ENCODE measurements at places on chromosomes 2 and 18.

- DNase-seq = no peak
Observed at GRCh38 chr2:145066151-145066661, 546.3 kb upstream of the ZEB2 start.

DNA sequence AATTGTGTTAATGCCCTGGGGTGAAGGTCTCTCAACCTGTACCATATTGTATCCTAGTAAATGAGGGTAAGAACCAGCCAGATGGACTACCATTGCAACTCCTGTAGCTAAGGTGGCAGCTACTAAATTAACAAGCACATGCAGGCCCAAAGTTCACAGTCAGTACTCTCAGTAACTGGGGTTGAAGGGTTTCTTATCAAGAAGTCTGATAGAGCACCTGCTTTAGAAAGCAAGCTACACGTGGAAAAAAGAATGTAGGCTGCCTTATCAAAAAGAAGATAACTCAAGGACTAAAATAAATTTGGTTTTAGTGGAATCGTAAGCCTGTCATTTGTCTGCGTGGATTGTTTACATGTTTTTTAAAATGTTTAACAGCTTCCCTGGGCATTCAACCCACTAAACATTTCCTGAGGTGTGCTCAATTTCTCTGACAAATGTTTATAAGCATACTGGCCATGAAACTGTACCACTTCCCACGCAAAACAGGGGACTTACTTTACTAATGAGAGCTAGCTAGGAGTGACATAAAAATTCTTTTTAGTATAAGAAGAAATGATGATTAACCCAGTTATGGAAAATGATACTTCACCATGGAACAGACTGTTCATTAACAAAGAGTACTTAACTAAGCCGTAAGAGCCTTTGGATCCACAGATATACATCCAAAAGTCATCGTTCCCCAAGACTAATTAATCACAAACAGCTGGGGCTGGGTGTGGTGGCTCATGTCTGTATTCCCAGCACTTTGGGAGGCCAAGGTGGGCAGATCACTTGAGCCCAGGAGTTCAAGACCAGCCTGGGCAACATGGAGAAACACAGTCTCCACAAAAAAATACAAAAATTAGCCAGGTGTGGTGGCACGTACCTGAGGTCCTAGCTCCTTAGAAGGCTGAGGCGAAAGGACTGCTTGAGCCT lies 36.5 kb downstream of the LPIN2 start:
- DNase-seq = peak; percentile 79

- no peak for DNase-seq
Observed at GRCh38 chr2:39419282-39420223, 17.5 kb downstream of the MAP4K3 start.

DNA sequence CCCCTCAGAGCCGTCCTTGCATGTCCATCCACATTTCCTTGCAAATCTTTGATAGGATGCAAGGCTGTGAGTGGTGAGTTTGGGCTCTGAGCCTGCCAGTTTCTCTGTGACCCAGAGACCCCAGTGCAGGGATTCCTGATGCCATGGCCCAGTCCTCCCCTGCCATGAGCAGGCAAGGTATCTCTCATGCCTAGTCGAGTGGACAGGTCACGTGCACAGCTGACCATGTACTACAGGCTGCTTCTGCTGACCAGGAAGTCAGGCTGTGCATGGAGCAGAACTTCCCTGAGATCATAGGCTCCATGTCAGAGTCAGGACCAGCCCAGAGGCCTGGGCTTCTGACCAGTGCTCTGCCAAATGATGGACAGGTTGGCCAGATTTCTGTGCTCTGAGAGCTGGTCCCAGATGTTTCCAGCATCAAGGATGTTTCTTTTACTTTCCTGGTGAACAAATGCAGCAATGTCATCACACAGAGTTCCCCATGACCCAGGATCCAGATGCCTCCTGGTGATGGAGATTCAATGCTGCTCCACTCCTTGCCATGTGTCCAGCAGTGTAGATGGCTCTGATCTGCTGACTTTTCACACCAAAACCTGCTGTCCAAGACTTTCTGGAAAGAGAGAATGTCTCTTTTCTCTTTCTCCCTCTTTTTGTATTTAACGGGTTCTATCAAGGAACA lies 321.6 kb upstream of the HS6ST1 start:
- DNase-seq = no peak

DNA sequence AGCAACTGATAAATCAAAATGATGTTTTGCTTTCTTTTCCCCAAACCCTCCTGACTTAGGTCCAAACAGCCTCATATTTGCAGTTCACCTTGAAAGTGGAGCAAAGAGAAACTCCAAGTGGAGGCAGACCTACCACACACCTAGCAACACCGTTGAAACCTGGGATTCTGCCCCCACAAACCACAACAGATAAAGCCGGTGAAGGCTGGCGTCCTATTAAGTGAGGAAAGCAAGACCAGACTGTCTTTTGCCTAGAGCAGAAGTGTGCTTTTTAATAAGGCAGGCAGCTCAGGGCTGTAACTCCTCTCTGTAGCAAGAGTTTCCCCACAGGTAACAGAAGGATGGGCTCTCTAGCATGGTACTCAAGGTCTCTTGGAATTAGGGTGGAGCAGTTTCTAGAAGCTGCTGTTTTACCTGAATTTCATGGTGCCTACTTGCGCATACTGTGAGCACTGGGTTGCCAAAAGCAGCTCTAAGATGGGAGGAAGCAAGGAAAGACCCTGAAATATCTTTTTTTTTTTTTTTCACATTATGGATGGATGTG lies 336.9 kb downstream of the BCL11A start:
- no peak for DNase-seq

GRCh38 chr2:174666845-174667244 lies 69.2 kb upstream of the WIPF1 start:
- no peak for DNase-seq

- DNase-seq = no peak
Observed at GRCh38 chr2:241768251-241768711, 8.3 kb upstream of the GAL3ST2 start.

- no peak for DNase-seq
Observed at GRCh38 chr2:64624108-64624610, 29.6 kb downstream of the SERTAD2 start.

DNA sequence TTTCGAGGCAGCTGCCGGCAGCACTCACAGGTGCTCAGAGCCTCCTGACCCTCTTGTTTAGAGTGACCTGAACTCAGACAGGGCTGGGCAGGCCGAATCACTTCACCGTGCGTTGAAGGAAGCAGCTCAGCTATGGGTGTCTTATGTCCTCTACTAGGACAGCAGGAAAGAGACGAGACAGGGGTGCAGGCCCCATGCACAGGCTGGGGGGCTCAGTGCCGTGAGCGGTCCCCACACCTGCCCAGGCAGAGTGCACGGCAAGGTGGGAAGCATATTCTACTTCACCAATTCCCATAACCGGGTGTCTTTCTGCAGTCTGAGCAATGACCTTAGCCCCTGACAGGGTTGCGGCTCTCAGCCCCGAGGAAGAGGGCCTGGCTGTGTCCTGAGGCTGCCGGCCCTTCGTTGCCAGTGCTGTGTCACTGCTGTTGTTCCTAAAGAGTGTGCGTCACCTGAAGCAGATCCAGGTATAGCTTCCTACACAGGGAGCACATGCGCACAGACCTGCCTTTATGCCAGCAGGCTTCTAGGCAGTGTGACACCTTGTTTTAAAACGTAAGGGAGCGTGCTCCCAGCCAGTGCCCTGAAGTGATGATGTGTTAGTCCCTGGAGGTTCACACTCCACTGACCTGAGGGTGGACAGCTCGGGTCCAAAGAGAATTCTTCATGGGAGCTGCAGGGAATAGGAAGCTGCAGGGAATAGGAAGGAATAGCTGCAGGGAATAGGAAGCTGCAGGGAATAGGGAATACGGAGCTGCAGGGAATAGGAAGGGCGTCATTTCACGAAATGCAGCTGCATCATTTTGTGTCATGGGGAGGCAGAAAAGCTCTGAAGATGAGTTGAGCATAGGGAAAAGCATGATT lies 207.9 kb upstream of the SALL3 start:
- no peak for DNase-seq

DNA sequence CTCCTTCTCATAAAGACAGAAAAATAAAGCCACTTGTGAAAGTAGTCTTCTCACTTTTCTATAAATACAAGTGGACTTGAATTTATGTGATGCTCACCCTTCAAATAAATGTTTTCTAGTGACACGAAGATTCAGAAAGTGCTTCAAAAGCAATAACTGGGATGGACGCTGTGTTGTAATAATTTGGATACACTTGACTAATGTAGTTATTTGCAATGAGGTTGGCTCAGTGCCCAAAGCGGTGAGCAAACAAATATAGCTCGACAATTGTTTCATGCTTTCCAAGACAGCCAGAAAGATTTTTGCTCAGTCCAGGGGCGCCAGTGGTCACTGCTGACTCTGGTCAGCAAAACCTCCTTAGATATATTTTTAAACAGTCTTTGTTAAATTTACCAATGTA lies 278.6 kb upstream of the KLHL14 start:
- no peak for DNase-seq

GRCh38 chr2:101120124-101120996 lies 30.8 kb downstream of the TBC1D8 start:
- no peak for DNase-seq

DNA sequence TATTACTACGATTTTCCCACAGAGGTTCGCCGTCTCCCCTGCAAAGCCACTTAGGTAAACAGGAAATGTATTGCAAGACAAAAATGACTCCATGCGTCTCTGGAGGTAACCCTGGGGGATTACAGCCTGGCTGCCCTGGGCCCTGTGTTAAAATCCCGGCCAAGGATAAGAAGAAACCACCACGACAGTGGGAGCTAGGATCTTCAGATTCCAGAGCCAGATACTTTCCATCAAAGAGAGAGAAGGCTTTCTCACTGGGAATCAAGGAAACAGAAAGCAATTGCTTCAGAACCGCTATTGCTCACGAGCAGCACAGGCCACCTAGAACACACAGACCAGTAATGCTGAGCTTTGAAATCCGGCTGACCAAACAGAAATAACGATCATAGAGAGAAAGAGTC lies 97.9 kb upstream of the ZNF516 start:
- DNase-seq = no peak

DNA sequence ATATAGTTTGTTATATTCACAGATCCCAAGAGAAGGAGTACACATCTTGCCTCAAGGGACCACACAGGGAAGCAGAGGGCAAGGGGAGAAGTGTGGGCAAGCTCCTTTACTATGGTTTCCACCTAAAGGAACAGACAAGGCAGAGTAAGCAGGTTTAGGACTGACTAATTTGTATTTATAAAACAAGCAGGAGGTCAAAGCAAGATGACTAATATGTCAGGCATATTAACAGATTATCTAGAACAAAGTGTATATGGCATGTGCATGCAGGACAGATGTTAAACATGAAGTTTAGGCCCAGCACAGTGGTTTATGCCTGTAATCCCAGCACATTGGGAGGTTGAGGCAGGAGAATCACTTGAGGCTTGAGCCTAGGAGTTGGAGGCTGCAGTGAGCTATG lies 3.7 kb upstream of the LRP2 start:
- DNase-seq = no peak

- no peak for DNase-seq
Observed at GRCh38 chr2:42949125-42949524, 156.7 kb upstream of the HAAO start.

DNA sequence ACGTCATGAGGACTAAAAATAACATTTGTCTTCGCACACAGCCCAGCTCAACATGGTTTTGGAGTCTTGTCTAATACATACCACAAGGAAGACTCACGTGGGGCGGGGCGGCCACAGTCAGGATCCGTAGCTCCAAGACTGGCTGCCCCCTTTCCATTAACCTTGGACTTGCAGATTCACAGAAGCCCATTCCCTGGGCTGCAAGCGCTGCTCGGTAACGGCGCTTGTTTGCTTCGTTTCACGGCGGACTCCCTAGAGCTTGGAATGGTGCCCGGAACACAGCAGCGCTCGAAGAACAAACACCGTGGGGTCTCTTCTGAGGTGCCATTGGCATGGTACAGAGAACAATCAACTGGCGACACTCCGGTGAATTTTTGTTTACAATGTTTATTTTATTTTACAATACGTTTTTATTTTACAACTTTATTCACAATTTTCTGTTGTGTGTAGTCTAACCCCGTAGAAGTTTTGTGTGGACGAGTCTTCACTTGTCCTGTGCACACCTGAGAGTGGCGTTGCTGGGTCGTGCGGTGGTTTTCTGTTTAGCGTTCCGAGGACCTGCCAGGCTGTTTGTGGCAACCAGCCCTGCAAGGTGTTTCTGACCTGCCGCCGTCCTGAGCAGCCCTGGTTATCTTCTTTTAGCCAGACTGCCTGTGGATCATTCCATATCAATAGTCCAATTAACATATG lies 126.5 kb downstream of the GALR1 start:
- DNase-seq = no peak

All from NCI-H524 (cell line).